Ovary (tissue), 10 donors: ENCODE measurements at places on chromosomes 7 and 10. TPM values are rescaled to one million over a fixed set of nuclear protein-coding genes. Genes with fewer than 3 reads are reported as not detected.

The C7orf33 gene
- not detected for polyA plus RNA-seq

The LRRN3 gene
- polyA plus RNA-seq: 1.1 TPM

The C10orf62 gene
- not detected for polyA plus RNA-seq

The IL2RA gene
- polyA plus RNA-seq: 5.2 TPM

The EVX1 gene
- polyA plus RNA-seq: not detected

The JCAD gene
- polyA plus RNA-seq: 10.0 TPM

DNA sequence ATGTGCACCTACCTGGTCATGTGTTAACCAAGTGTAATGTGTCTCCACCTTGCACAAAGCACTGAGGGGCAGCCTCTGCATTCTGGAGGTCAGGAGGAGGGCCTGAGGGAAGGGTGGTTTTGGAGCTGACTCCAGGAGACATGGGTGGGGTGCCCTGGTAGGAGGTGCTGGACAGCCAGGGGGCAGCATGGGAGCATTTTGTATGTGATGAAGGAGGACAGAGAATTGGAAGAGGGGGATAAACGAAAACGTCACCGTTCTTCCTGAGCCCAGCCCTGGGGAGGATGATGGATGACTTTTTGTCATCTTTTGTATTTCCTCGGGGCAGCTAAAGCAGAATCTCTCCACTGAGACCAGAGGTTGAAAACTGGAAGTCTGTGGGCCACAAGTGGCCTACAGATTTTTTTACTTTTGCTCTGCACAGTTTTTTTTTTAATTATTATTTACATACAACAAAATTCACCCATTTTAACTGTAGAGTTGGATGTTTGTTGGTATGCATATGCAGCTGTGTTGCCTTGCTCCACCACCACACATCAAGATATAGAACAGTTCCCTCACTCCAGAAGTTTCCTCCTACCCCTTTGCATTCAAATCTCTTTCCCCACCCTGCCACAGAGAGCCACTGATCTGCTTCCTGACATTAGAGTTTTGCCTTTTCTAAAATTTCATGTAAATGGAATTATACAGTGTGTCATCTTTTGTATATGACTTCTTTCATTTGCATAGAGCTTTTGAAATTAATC, 242.5 kb downstream of the VTI1A start:
- H3K27ac ChIP-seq: no peak overlapping the region
- H3K36me3 ChIP-seq: no peaks in the 10 kb centered on the region
- no peak overlapping the region for H3K4me3 ChIP-seq
- no peaks in the 10 kb centered on the region for H3K4me1 ChIP-seq

GRCh38 chr7:16729541-16729940, 24.0 kb upstream of the TSPAN13 start:
- no peaks in the 10 kb centered on the region for H3K36me3 ChIP-seq
- no peak for DNase-seq
- H3K4me3 ChIP-seq: no peak overlapping the region
- no peak overlapping the region for H3K27ac ChIP-seq

DNA sequence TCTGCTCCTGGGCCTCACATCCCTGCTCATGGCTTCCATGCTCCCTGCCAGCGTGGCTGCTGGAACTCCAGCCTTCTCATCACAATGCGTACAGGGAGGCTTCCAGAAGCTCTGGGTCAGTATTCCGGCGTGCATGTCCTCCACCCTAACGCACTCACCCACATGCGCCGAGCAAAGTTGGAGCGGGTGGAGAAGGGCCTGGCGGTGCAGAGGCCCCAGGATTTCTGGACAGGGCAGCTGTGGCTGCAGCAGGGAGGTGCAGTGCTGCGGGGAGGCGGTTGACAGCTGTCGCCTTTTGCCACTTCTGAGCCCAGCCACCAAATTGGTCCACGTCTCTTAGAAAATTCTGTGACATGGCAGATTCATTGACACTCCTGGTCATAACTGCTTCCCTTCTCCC, 33.6 kb upstream of the FAM20C start:
- H3K4me1 ChIP-seq: no peaks in the 10 kb centered on the region
- no peaks in the 10 kb centered on the region for H3K36me3 ChIP-seq
- H3K27ac ChIP-seq: no peak overlapping the region
- DNase-seq: no peak

DNA sequence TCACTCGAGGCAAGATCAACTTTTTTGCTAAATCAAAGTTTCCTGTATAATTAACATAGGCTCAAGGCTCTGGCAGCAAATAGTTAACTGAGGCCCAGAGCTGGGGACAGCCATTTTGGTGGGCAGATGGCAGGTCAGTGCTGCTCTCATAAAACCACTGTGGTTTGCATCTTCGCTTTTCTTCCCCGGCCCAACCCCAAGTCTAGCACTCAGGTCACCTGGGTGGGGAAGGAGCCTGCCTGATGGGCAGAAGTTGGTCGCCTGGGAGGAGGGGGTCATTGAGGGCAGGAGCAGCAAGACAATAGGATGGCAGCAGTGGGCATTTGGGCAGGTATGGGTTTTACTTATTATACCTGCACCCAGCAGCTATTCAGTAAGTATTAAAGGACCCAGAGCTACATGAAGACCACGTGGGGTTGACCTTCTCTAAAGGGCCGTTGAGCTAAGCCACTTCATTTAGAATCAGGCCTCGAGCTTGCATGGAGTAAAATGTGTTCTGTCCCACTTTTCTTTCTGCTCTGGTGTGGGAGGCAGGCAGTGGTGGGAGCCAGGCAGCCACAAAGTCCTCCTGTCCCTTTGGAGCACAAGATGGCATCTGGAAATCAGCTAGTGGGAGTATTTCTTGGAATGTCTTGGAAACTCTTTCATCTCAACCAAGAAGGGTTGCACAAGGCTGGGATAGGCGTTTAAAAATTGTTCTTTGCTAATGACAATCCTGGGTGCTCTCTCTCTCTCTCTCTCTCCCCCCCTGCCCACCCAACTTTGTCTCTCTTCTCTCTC, 133.4 kb downstream of the SPAG6 start:
- DNase-seq: no peak
- H3K36me3 ChIP-seq: no peaks in the 10 kb centered on the region
- peaks cover 2% of the 10 kb centered on the region for H3K27me3 ChIP-seq
- no peak overlapping the region for H3K27ac ChIP-seq
- peaks cover 1% of the 10 kb centered on the region for H3K4me1 ChIP-seq

- no peak overlapping the region for H3K4me3 ChIP-seq
- H3K36me3 ChIP-seq: no peaks in the 10 kb centered on the region
These were observed 64.6 kb downstream of the EBF3 start for GRCh38 chr10:129899276-129900130.

DNA sequence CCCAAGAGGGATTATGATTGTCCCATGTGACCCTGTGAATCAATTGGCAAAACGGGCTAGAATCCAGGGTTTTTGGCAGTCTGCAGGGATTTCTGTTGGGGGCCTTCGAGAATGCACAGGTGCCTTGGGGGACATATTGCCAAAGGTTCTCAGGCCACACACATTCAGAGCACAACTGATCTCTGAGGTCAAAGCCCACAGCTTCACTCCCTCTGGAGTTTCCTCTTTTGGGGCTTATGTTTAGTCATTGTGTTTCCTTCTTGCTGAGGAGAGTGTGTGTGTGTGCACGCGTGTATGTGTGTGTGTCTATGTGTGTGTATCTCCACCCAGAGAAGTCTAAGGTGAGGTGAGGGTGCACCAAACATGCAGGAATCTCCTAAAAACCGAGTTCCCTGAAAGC, 8.8 kb downstream of the PPIF start:
- no peaks in the 10 kb centered on the region for H3K27me3 ChIP-seq
- H3K27ac ChIP-seq: no peak overlapping the region
- H3K4me3 ChIP-seq: no peak overlapping the region
- no peak for DNase-seq
- no peaks in the 10 kb centered on the region for H3K36me3 ChIP-seq

DNA sequence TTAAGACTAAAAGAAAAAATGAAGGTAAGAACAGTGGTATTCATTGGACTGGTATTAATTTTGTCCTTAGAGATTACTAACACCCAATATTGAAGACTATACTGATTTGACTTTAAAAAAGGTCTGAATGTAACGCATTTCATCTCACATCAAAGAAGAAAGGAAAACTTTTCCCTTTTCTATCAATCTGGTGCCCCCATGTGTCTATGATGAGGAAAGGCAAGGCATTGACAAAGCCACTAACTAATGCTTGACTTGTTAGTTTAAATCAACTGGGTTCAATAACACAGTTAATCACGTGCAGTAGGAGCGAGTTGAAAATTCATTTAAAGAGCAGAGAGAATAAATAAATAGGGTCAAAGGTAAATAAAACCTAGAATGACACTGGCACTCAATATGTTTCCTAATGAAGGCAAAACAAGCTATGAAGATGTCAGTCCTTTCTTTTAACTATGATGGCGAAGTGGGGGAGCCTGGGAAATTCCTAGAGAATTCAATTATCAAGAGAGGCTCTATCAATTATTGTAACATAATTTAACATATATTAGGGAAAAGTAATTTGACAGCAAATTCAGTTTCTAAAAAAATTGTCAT, 180.9 kb downstream of the ANK3 start:
- no peaks in the 10 kb centered on the region for H3K36me3 ChIP-seq
- no peaks in the 10 kb centered on the region for H3K27me3 ChIP-seq
- H3K4me3 ChIP-seq: no peak overlapping the region
- no peak for DNase-seq

- H3K27me3 ChIP-seq: no peaks in the 10 kb centered on the region
- DNase-seq: no peak
- no peak overlapping the region for H3K4me3 ChIP-seq
- H3K27ac ChIP-seq: no peak overlapping the region
These were observed 612 bp downstream of the KCP start for GRCh38 chr7:128909625-128910568.

- H3K27me3 ChIP-seq: no peaks in the 10 kb centered on the region
- no peak overlapping the region for H3K27ac ChIP-seq
- no peak for DNase-seq
- no peaks in the 10 kb centered on the region for H3K4me1 ChIP-seq
These were observed 239.2 kb downstream of the COBL start for GRCh38 chr7:51077316-51077986.

GRCh38 chr7:69422574-69422985, 175.7 kb upstream of the AUTS2 start:
- H3K36me3 ChIP-seq: no peaks in the 10 kb centered on the region
- H3K4me1 ChIP-seq: no peaks in the 10 kb centered on the region
- H3K4me3 ChIP-seq: no peak overlapping the region

GRCh38 chr7:12653110-12653509, 34.3 kb upstream of the ARL4A start:
- no peaks in the 10 kb centered on the region for H3K36me3 ChIP-seq
- no peaks in the 10 kb centered on the region for H3K4me1 ChIP-seq
- no peaks in the 10 kb centered on the region for H3K27me3 ChIP-seq
- no peak overlapping the region for H3K27ac ChIP-seq
- H3K4me3 ChIP-seq: no peak overlapping the region

DNA sequence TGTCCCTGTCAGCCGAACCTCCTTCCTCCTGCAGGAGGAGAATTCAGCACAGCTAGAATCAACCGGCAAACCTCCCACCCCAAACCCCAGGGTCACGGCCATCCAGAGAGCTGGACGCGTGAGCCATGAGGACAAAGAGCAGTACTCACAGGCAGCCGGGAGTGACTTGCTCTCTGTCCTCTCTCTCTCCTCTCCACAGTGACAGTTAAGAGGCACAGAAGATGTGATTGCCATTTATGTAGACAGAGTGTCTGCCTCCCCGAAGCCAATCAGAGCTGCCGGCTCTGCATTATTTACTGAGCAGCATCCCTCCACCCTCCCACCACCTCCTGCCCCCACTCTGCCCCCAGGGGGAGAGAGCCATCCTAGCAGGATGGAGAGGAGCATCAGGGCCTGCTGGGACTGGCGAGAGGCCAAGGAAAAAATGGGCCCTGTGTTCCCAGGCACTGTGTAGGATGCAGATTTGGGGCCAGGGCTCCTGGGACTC, 4.3 kb downstream of the DDC start:
- H3K27ac ChIP-seq: no peak overlapping the region
- DNase-seq: peak; percentile 52
- H3K27me3 ChIP-seq: no peaks in the 10 kb centered on the region
- H3K4me3 ChIP-seq: no peak overlapping the region
- H3K4me1 ChIP-seq: peaks cover 22% of the 10 kb centered on the region

- no peaks in the 10 kb centered on the region for H3K36me3 ChIP-seq
- H3K27ac ChIP-seq: no peak overlapping the region
- no peak for DNase-seq
- no peaks in the 10 kb centered on the region for H3K4me1 ChIP-seq
- H3K27me3 ChIP-seq: no peaks in the 10 kb centered on the region
These were observed 95.2 kb downstream of the PRTFDC1 start for GRCh38 chr10:24857031-24857725.

DNA sequence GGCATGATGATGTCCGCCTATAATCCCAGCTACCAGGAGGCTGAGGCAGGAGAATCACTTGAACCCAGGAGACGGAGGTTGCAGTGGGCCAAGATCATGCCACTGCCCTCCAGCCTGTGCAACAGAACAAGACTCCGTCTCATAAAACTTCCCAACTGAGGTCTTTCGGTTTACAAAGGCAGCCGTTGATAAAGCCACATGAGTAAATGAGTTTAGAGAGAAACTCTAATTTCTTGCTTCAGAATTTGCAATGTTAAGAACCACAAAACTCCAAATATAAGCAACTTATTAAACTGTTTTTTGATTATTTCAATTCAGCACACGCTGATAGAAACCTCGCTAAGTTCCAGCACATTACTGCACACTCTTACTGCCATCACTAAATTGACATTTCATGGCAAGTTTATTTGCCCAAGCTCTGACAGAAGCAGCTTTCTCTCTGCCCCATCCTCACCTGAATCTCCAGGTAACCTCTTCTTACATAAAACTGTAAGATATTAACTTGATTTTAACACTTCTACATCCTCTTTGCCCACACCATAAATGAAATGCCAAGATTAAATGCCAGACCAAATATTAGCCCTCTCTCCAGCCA, 67.7 kb downstream of the FGFR2 start:
- peaks cover 2% of the 10 kb centered on the region for H3K4me1 ChIP-seq
- no peak overlapping the region for H3K4me3 ChIP-seq
- no peaks in the 10 kb centered on the region for H3K36me3 ChIP-seq

DNA sequence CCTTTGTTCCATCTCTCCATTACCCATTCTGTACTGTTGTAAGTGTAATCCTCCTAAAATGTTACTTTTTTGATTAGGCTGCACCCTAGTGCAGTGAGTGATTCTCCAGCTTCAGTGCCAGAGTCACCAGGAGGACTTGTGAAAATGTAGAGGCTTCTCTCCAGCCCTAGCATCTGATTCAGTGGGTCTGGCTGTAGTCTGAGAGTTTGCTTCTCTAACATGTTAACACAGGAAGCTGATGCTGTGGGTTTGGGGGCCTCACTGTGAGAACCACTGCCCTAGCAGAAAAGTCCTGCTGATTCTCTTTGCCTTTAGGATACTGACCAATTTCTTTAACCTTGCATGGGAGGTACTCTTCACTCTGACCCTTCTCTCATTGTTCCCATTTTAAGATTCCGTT, 24.4 kb downstream of the CSGALNACT2 start:
- H3K27ac ChIP-seq: no peak overlapping the region
- peaks cover 3% of the 10 kb centered on the region for H3K4me1 ChIP-seq
- no peaks in the 10 kb centered on the region for H3K27me3 ChIP-seq

DNA sequence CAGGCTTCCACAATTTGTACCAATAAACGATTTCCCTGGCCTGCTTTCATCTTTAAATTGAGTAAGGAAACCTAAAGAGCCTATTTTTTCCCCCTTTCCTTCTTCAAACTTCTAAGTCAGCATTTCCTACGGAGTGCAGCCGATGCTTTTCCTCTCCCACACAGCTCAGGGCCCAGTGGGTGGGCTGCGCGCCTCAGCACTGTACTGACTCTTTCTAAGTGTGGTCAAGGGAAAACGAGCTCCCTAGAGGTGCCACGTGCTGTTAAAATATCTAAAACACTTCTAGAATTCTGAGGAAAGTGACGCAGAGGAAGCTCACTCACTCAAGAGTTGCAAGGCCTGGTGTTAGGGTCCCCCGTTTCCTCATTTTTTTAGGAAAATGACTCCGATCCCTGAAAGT, 29.0 kb downstream of the STEAP1B start:
- H3K4me1 ChIP-seq: no peaks in the 10 kb centered on the region
- H3K36me3 ChIP-seq: no peaks in the 10 kb centered on the region
- H3K27me3 ChIP-seq: no peaks in the 10 kb centered on the region
- DNase-seq: no peak
- no peak overlapping the region for H3K4me3 ChIP-seq
